SK-N-DZ (cell line): ENCODE measurements at places on chromosomes 7 and 10.

DNA sequence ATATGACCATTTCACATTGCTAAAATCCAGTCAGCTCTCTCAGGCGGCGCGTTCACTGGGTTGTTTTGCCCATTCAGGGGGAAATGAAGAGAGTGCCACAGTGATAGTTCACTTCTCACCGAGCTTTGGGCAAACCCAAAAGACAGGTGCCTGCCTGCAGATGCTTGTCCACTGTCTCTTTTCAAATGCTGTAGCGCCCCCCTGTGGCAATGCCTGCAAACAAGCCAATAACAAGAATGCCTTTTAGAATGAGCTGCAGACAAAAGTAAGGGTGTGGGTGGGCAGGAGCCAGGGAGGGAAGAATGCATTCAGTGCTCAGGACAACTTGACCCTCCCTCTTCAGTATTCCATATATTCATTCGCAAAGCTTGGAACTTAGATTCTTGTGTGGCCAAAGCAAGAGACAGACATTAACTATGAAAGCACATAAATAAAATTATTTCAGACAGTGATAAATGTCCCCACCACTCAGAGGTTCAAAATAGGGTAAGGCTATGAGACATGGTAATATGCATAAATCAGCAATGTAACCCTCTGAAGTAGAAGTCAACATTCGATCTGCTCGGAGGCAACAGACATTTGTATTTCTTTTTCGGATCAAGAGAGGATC, 86.9 kb downstream of the JAZF1 start:
- peak; percentile 77 for DNase-seq

- no peak for DNase-seq
Measured at GRCh38 chr7:880450-880849, 4.1 kb downstream of the GET4 start.

GRCh38 chr10:98659951-98660350, 213.2 kb upstream of the HPS1 start:
- no peak for DNase-seq

DNA sequence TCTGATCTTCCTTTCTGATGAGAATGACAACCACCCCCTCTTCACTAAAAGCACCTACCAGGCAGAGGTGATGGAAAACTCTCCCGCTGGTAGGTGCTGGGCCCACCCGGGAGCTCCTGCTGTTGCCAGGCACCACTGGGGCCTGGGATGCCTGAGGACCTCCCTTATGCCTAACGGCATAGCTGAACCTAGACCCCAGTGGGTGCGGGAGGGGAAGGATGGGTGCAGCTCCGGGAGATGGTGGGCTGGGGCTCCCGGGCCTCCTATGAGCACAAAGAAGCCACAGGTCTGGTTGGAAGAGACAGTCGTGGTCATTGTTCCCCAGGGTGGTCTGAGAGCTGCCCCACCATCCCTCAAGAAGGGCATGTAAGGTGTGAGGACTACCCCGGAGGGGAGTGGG, 15.6 kb upstream of the VSIR start:
- DNase-seq = no peak

- DNase-seq = no peak
Measured at GRCh38 chr7:146636033-146636356, 519.4 kb downstream of the CNTNAP2 start.

GRCh38 chr7:107212725-107213124, 43.9 kb downstream of the HBP1 start:
- no peak for DNase-seq

- no peak for DNase-seq
Measured at GRCh38 chr10:86367152-86367951, 757 bp upstream of the GRID1 start.

DNA sequence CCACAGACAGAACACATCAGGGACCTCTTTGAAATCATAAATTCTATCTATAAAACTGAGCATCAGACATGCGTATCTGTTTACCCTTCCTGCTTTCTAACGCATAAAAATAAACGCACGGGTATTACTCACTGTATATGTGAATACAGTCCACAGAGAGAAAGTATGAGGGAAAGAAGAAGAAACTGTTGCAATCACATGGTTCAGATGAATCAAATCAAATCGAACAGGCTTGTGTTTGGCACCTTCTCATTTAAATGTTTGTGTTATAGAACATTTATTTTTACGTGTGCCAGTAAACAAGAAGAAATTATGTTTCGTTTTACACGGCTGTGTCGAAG, 322.0 kb downstream of the FRMD4A start:
- DNase-seq = no peak

- DNase-seq = peak; percentile 78
Measured at GRCh38 chr7:151012911-151013347, 11.4 kb downstream of the ATG9B start.

DNA sequence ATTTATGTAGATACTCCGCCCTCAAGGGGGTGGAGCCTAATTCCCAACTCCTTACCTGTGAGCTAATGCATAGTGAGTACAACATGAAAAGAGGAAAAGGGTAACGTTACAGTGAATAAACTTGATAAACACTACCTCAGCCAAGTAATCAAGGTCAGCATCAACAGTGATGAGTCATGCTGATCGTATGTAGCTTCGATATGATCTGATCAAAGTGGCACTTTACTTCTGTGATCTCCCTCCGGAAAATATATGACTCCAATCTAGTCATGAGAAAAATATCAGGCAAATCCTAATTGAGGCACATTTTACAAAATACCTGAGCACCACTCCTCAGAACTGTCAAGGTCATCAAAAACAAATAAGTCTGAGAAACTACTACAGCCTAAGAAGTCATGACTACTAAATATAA, 70.4 kb downstream of the VTI1A start:
- no peak for DNase-seq

DNA sequence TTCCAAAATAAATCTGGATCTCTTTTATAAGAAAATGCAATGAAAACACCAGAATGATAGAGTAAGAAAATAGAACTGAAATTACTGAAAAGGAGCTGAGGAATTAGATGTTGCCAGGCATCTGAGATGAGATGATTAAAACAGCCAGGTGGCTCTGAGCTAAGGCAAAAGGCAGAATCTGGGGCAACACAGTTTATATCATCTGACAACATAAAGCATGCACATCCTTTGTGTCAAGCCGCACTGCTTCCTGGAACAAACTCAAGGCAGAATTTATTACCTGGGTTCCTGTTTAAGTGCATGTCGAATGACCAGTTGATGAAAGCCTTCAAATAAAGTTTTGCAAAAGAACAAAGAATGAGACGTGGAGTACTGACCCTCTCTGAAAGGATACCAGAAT, 247.0 kb downstream of the SNX10 start:
- peak; percentile 41 for DNase-seq

GRCh38 chr7:140478246-140479061, 851 bp downstream of the MKRN1 start:
- peak; percentile 55 for DNase-seq

GRCh38 chr10:80924063-80924952, 386.6 kb downstream of the SH2D4B start:
- peak; percentile 53 for DNase-seq

DNA sequence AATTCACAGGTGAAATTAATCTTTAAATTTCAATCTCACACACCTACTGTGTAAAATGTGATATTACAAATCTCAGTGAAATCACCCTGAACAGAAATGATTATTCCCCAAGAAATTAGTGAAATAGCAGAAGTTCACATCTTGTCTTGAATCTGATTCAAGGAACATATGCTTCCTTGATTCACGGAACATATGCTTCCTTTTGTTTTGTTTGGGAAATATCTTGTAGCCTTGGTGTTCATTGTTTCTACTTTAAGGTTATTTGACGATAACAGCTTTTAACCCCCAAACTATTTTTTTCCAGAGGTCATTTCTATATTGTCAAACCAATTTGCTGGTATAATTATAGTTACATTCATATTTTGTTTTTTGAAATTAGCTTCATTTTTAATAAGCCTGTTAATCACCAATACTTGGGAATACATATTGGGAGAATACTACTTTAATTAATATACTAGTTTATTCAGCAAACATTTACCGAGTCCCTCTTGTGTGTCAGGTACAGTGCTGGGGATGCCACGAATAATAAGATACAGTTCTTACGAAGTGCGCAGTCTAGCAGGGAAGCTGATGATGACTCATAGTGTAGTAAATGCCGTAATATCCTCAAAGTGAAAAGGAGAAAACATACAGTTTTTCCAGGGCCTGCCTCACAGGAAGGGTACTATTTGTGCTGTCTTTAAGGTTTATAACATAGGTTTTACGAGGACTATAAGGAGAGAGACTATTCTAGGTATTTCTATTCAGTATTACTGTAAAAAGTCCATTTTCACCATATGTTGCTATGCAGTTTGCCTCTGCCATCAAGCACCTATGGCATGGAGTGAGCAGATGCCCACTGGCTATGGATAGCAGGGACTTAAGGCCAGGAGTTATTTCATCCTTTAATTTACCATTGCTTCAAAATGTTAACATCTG, 32.5 kb downstream of the PRKAR2B start:
- no peak for DNase-seq

DNA sequence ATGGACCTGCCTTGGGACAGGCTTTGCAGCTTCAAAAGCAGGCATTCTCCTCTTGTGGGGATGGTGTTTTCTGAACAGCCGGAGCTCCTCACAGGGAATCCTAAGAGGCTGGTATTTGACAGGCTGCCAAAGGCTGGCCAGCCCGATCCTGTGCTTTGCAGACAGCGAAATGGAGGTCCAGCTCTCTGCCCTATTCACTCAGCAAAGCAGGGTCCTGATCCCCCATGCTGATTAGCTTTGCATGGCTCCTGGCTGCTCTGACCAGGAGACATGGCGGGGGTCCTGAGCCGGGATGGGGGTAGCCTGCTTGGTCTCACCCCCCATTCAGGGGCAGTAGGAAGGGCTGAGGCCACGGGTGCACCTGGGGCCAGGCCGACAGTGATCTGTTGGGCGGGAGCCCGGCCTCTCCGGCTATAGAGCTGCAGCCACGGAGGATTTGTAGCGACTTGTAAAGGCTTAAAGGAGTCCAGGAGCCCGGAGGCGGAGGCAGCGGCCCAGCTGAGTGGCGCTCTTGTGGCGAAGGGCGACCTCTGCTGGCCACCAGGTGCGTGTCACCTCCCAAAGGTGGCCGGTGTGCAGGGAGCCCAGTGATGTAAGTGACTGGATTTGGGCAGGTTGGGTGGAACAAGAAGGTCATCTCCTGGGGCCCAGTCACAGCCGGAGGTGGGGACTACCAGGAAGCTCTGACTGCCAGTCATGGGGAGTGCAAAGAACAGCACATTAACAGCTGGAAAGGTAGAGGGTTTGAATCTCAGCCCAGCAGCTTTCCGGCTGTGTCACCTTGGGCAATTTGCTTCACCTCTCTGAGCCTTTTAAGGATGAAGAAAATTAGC, 126.5 kb downstream of the ZMIZ1 start:
- peak; percentile 89 for DNase-seq

DNA sequence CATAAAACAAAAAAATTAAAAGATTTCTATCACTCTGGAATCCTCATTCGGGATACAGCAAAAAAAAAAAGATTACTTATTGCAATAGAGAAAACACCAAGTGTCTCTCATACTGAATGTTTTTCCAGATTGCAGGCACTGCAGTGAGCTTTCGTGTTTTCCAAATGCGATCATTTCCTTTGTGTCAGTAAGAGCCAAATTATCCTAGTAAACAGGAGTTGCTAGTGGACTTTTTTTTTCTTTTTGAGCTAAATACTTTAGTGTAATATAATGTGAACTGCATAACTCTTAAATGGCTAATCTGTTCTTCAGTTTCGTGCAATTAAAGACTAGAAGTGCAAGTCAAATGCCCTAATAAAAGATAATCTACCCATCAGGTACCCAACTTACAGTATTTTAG, 44.4 kb upstream of the TOMM7 start:
- no peak for DNase-seq

DNA sequence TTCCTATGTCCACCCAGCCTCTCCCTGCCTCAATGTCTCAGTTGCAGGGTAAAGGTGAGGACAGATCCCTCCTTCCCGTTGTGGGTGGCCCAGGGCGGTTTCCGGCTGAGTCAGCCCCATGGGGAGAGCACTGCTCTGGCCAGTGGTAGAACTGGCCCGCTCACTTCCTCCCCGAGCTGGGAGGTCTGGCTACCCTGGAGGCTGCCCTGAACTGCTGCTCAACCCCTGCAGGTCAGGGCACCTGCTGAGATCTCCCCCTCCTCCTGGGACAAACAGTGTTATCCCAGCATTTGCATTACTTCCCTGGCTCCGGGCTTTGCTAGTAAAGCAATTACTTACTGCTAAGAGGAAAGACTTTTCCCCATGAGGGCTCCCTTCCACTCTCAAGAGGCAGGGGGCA, 21.4 kb upstream of the IMPDH1 start:
- DNase-seq = no peak
